T-helper 1 cell treated with Interleukin-12 subunit alpha and Interleukin-12 subunit beta and Interleukin-4 antibody, amounts not matched to agents 30 ng/mL and 1 ng/mL, for 36 hours (primary cell): ENCODE measurements at places on chromosomes 12 and 14. TPM values are rescaled to one million over a fixed set of nuclear protein-coding genes. Genes with fewer than 3 reads are reported as not detected.

The KRT6C gene
- not detected in 2 replicates for total RNA-seq

The ST8SIA1 gene
- total RNA-seq = 0.86 and 0.95 TPM in 2 replicates

The ING4 gene
- total RNA-seq = 23.7 and 27.7 TPM in 2 replicates

The GPR137C gene
- total RNA-seq = 0.32 and 0.47 TPM in 2 replicates

The PEX5 gene
- 21.7 and 24.5 TPM in 2 replicates for total RNA-seq

The SINHCAF gene
- total RNA-seq = 103 and 116 TPM in 2 replicates

The ADAM20 gene
- 0.51 and 0.56 TPM in 2 replicates for total RNA-seq

The RASAL1 gene
- total RNA-seq = 0.10 TPM in 1 of 2 replicates, not detected in the other

The LYZ gene
- total RNA-seq = 1.3 and 1.8 TPM in 2 replicates

The IFNG gene
- 560 and 566 TPM in 2 replicates for total RNA-seq

The RTN1 gene
- not detected in 2 replicates for total RNA-seq

The TAS2R46 gene
- total RNA-seq = 1.6 and 3.3 TPM in 2 replicates

The MYF5 gene
- not detected in 2 replicates for total RNA-seq

The C3AR1 gene
- 5.8 and 6.1 TPM in 2 replicates for total RNA-seq

The ANO4 gene
- not detected in 2 replicates for total RNA-seq

The OVCH1 gene
- not detected in 2 replicates for total RNA-seq

The TAS2R42 gene
- not detected in 2 replicates for total RNA-seq

The KRT80 gene
- not detected in 2 replicates for total RNA-seq

The TAS2R43 gene
- 1.0 and 1.2 TPM in 2 replicates for total RNA-seq

The PLEKHG7 gene
- not detected in 2 replicates for total RNA-seq

The APEX1 gene
- total RNA-seq = 135 and 144 TPM in 2 replicates

The GALNT16 gene
- 0.02 TPM in 1 of 2 replicates, not detected in the other for total RNA-seq

The ATP23 gene
- 8.4 and 11.2 TPM in 2 replicates for total RNA-seq

The INF2 gene
- total RNA-seq = 132 and 136 TPM in 2 replicates

The DEPDC4 gene
- 0.74 and 1.9 TPM in 2 replicates for total RNA-seq

The GARIN6 gene
- not detected in 2 replicates for total RNA-seq

The TUNAR gene
- not detected in 2 replicates for total RNA-seq

The VWF gene
- total RNA-seq = not detected in 2 replicates

The EXOC3L4 gene
- not detected in 2 replicates for total RNA-seq

The CEBPE gene
- total RNA-seq = 0.34 TPM in 1 of 2 replicates, not detected in the other

The NXPH4 gene
- 0.37 and 0.56 TPM in 2 replicates for total RNA-seq

The CLEC4C gene
- total RNA-seq = not detected in 2 replicates

The ACOT6 gene
- not detected in 2 replicates for total RNA-seq

The MYO1H gene
- not detected in 2 replicates for total RNA-seq

The RPL10L gene
- not detected in 2 replicates for total RNA-seq

The IL26 gene
- total RNA-seq = 5.7 and 6.6 TPM in 2 replicates

The TRHDE gene
- total RNA-seq = not detected in 2 replicates

The CDCA3 gene
- total RNA-seq = 51.7 and 64.4 TPM in 2 replicates

The DDX23 gene
- 125 and 126 TPM in 2 replicates for total RNA-seq

The SLC16A7 gene
- total RNA-seq = 19.8 and 24.7 TPM in 2 replicates

The CELA1 gene
- 0.22 TPM in 1 of 2 replicates, not detected in the other for total RNA-seq

The FGF6 gene
- total RNA-seq = not detected in 2 replicates

The PELI2 gene
- total RNA-seq = 5.8 and 7.3 TPM in 2 replicates

The NT5DC3 gene
- total RNA-seq = 4.7 and 5.6 TPM in 2 replicates

The KCNK10 gene
- total RNA-seq = not detected in 2 replicates

The RNU4-1 gene
- total RNA-seq = 2,820 and 2,977 TPM in 2 replicates

The KRT3 gene
- total RNA-seq = not detected in 2 replicates
